ENCODE measurements at places on chromosomes 2 and 18. TPM values are rescaled to one million over a fixed set of nuclear protein-coding genes. Genes with fewer than 3 reads are reported as not detected.

Gene PNO1
- total RNA-seq: 12.4 TPM

Gene SMAD2
- 58.9 TPM for total RNA-seq

Gene KIF5C
- 0.09 TPM for total RNA-seq

Gene PLEK
- total RNA-seq: 1.1 TPM

Gene IL18RAP
- not detected for total RNA-seq

Gene LYG2
- not detected for total RNA-seq

Gene BOLL
- total RNA-seq: not detected

Gene HOXD1
- not detected for total RNA-seq

Data from smooth muscle cell of bladder (primary cell).